ENCODE measurements at places on chromosomes 1 and 21.

DNA sequence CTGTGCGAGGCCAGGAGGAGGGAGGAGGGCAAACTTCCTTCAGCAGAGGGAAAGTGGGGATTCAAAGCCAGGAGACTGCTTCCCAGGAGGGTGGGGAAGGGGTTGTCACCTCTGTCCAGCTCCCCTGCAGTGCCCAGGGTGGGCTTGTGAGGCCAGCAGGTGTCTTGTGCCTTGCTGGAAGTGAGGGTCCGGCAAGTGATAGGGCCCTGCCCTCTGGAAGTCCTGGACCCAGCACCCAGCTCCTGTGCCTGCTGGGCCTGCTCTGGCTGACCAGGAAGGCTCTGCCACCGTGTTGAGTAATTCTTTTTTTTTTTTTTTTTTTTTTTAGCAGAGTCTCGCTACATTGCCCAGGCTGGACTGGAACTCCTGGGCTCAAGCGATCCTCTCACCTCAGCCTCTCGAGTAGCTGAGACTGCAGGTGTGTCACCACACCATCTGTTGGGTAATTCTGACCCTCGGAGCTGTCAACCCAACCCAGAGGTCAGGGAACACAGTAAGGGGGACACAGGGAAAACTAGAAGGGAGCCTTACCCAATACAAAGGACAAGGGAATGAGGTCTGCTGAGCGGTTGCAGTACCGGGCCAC lies 1.0 kb downstream of the BEST4 start:
- no peak for DNase-seq

GRCh38 chr1:170354690-170355089 lies 177.3 kb upstream of the GORAB start:
- DNase-seq: no peak

- no peak for DNase-seq
Observed at GRCh38 chr1:240803151-240803550, 191.2 kb upstream of the GREM2 start.

- no peak for DNase-seq
Observed at GRCh38 chr1:3453891-3454810, at the start of gene ARHGEF16. Gene ARHGEF16, plus strand, starts transcription at chr1:3454665. Its CDS starts 8,420 bp downstream, at chr1:3463085.

DNA sequence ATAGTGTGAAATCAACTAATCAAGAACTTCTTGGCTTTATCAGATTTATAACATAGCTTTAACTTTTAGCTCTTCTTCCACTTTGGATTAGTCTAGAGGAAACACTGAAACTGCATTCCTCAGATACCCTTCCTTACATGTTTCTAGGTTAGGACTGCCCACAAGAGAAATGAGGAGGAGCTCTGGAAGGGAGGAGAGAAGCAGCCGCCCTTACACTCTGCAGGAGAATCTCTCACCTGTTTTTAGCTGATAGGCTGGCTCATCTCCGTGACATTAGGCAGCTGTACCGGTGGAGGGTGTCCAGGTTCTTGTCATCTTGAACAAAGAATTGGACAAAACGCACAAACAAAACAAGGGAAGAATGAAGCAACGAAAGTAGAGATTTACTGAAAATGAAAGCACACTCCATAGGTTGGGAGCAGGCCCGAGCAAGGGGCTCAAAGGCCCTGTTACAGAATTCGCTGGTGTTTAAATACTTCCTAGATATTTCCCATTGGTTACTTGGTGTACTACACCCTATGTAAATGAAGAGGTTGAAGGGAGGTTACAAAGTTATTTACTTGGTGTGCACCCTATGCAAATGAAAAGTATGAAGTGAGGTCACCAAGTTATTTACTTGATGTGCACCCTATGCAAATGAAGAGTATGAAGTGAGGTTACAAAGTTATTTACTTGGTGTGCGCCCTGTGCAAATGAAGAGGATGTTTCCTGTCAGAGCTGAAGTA lies 524.9 kb upstream of the CHRM3 start:
- no peak for DNase-seq

DNA sequence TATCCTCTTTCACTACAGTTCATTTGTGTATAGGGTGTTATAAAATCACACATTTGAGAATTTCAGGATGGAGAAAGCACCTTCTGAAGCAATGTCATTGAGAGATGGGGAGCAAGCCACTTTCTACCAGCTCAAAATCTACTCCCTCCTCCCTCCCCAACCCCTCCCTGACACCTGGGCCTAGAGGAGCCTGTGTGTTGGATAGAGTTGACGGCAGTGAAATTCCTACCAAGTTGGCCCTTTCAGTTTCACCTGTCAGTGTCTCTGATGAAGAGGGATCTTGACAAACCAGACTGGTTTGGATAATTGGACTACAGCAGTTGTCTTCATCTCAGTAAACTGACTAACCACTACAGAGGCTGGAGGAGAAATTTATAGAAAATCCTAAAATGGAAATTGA lies 125.0 kb upstream of the HOOK1 start:
- no peak for DNase-seq

DNA sequence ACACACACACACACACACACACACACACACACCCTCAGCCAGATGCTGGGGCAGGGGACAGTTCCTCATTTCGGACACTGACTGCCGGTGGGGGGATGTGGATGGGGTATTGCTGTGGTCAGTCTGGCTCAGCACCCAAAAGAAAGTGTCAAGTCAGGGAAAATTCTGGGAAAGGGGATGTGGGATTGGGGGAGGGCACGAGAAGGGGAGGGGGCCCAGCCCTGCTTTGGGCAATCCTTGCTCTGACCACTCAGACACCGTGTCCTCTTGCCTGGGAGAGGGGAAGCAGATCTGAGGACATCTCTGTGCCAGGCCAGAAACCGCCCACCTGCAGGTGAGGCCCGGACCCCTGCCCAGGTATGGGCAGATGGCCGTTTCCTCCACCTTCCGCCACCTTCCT lies at the start of gene C1QC:
TSS of gene C1QC (plus strand) at position 253 of the 400 bp plus-strand sequence. CDS start 391 bp downstream, outside the sequence.
- DNase-seq: no peak

GRCh38 chr1:175735144-175735543 lies 8.3 kb downstream of the TNR start:
- DNase-seq: no peak

DNA sequence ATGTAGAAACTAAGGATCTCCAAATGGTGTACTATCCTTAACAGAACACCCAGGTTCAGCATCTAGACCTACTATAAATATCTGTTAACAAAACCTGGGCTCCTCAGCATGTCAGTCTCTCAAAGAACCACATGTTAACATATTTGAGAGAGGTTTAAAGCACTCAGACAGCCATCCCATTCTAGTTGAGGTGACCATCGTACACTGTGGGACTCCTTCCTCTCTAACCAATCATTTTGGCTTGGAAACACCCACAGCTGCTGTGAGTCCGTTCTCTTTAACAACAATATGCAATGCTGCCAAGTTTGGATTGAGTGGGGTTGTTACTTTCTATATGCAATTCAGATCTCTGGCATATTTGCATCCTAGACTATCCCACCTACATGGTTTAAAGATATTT lies 105.8 kb downstream of the MRPL39 start:
- DNase-seq: no peak

DNA sequence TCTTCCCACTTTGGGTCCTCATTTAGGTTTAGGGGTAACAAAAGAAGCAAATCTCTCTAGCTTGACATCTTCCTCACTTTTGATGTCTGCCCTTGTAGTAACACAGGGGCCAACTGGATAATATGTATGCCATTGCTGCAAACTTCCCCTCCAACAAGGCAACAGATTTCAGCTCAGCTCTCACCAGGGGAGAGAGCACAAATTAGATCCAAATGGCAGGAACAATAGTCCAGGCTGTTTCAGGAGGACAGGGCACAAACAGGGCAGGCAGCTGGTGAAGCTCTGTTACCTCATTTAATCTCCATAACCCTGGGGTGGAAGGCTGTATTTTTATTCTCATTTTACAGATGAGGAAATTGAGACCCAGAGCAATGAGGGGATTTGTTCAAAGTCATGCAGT lies 4.3 kb upstream of the PIK3R3 start:
- DNase-seq: no peak

DNA sequence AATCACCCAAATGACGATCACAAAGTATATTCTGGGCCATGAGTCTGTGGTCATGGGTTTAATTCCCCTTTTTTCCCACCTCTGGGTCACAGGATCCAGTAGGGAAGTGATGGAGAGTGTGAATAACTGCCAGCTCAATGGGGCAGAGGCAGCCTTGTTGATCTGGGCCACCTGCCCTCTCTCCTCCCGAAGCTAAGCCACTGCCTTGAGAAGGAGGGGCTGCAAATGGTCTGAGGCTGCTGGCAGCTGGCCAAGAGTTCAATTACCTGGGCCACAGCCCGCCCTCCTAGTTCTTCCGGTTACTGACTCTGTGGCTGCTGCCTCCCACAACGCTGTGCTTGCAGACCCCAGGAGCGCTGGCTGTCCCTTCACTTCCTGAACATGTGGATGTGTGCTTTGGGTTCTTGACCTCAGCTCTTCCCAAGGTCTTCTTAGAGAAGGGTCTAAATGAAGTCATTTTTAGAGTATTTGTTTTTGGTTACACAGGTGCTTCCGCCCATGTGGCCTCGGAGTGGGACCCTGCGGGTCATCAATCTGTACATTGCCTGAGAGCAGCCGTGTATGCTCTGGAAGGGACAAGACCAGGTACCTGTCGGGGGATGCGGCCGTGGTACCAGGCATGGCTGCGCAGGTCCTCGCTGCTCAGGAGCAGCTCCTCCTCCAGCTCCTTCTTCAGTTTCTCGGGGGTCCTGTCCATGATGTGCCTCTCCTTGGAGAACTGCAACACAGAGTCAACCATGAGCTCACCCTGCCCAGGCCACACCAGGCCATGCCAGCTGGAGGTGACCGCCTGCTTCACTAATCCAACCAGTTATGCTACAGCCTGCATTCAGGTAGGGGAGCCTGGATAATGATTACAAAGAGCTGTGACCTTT lies 89.7 kb downstream of the BCAR3 start:
- DNase-seq: no peak

- peak; percentile 95 for DNase-seq
Observed at GRCh38 chr1:39738622-39739366, at the start of gene PPIE. Gene PPIE, plus strand, starts transcription at chr1:39738882. Its CDS starts 19 bp downstream, at chr1:39738901.

GRCh38 chr1:228164561-228165371 lies 838 bp upstream of the IBA57 start:
- no peak for DNase-seq

DNA sequence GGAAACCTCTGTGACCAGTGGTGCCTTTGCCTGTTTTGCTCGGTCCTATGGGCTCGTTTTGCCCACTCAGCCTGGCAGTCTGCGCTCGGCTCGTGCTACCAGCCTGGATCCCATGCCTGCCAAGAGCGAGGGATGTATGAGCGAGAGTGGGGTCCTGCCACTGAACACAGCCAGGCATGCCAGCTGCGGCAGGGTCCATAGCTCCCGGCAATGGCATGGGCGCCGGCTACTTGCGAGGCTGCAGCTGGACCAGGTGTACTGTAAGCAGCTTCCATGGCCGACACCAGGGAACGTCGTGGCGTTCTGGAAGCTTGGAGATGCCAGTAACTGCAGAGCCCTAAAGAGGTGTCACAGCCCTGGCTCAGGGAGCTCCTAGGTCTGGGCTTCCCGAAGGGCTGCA lies 22.4 kb upstream of the TGFB2 start:
- DNase-seq: no peak

DNA sequence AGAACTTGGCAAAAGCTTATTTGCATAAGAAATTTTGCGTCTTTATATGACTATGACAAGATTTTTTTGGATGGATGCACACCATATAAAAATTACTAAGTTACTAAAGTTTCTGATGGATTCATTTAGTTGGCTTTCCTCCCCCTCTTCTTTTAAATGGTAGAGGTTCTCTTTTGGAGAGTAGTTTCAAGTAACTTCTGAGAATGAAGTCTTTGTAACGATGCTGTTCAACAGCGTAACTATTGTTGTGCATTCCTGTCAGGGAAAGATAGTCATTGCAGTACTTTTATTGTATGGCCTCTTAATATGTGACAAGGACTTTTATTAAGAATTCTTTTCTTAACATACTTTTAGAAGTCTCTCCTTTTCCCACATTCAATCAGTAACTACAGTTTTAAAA lies 16.0 kb downstream of the NFIA start:
- DNase-seq: no peak

DNA sequence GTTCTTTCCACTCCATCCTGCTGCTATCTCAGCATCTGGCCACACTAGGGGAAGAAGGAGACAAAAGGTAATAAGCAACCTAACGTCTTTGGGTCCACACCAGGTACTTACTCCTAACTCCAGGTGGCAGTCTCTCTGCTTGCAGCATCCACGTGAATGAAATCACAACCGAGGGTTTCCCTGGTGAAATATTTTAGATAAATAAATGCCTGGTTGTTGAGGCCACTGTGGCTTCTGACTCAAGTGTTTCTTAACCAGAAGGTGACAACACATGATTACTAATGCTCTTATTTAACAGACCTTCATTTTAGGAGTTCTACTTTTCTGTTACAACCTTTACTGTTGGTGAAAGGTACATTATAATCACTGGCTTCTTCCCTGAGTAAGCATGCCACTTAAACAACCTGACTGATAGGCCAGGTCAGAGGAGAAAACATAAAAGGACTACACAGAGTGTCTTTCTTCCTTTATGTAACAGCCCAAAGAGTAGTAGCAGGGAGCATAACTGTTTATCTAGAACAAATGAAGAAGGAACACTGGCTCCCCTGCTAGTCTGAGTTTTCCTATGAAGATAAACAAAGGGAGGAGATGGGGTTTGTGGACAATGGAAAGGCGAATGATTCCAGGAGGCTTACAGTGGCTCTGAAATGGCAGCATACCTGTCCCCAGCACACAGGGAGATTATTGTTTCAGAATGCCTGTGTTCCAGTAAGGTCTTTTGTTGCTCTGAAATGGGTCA lies 59.9 kb downstream of the SYT6 start:
- DNase-seq: no peak

GRCh38 chr1:48266576-48266975 lies 44.1 kb downstream of the SLC5A9 start:
- DNase-seq: no peak

- no peak for DNase-seq
Observed at GRCh38 chr1:212478467-212479025, 45.8 kb downstream of the NENF start.

DNA sequence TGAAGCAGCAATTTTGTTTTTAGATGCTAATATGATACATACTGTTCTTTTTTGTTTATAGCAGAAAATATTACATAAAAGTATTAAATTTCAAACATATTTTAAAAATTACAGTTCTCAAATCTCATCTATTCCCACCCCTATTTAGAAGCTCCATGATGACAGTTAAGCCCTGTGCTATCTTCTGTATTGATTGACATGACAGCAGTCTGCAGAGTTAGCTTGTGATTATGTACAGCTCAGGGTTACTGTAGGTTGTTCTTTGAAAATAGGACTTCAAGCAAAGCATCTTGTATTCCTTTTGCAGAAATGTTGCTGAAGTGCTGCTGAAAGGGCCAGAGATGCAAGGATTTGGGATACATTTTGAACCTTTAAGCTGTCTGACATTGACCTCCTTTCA lies 8.2 kb downstream of the GPSM2 start:
- DNase-seq: no peak

DNA sequence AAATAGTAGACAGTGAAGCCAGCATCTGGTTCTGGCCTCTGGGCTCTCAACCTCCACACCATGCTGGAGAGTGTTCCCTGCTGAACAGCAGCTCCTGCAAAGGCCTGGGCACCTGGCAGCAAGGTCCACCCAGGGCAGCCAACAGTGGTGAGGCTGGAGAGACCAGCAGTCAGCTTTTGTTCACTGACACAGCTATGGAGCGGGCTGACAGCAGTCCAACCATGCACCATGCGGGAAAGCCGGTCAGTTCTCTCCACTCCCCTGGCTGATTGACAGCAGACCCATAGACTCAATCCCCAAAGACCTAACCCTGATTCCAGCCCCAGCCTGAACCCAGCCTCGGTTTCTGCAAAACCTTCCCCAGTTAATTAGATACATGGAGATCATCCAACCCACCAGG lies 49.0 kb downstream of the KLHDC7A start:
- no peak for DNase-seq

- no peak for DNase-seq
Observed at GRCh38 chr1:89125240-89125912, 538 bp downstream of the GBP2 start.
